ENCODE measurements at places on chromosomes 12 and 14.

DNA sequence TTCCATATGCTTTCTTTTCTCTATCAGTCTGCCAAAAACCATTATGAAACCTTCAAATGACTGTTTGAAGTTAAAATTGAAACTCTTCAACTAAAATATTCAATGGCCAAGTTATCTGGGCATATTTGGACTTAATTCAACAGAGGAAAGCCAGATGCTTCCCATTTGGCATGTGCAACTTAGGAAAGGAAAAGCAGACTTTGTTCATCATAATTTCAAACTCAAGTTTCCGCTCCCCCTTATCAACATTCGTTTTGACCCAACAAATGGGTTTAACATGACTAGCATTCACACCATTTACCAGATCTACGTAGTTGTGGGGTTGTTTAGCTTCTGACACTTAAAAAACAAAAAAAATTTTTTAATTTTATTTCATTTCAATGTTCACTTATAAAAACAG lies 75.7 kb downstream of the PLEKHG7 start:
- DNase-seq: no peak

DNA sequence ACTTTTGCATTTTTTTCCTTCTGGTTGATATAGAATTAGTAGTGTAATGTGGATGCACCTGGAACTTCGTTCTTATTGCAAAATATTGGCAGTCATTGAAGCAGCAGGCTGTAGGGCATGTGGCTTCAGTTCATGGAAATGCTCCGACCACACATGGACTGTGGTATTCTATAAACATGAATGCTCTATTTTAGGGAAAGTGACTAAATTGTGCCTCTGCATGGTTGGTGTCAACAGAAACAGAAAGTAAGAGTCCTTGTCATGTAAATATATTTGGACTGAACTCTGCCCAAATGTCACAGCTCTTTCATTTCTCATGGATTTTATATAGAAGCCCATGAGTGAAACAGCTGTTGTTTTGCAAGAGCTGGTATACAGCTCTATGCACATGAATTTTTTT lies 917.0 kb downstream of the LRFN5 start:
- DNase-seq: no peak

- no peak for DNase-seq
Observed at GRCh38 chr14:68683326-68683725, 109.5 kb downstream of the ZFP36L1 start.

DNA sequence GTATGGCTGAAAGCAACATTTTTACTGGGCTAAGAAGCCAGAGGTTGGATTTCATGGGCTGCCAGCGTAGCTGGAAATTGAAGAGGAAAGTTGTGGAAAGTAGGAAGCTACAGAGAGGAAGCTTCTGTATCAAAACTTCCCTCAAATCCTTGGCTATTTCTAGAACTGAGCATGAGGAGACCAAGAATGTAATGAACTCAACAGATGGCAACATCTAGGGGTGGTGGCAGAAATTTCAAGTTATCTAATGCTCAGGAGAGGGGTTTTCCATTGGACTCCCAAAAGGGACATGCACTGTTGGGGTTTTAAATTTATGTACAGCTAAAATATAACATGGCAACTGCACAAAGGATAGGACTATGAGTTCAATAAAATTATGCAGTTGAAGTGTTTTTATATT lies 151.3 kb downstream of the DHRS2 start:
- DNase-seq: no peak

DNA sequence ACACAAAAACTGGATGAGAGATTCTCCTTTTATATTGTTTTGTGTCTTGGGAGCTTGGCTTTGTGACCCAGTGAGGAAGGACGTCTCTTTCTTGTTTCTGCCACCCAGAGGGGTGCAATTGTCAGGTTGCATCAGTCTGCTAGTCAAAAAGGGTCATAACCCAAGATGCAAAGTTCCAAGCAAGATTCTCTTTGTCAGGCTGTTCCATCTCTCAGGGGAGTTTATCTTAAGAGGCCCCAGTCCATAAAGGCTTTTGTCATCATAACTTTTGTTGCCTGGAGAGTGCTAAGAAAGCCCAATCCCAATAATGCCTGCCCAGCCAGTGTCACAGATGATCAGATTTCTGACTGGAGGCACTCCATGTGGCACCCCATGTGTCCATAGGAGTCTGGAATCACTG lies 444.9 kb downstream of the TRHDE start:
- DNase-seq: no peak

GRCh38 chr12:12560587-12561370 lies 1.9 kb downstream of the DUSP16 start:
- DNase-seq: peak; percentile 17

DNA sequence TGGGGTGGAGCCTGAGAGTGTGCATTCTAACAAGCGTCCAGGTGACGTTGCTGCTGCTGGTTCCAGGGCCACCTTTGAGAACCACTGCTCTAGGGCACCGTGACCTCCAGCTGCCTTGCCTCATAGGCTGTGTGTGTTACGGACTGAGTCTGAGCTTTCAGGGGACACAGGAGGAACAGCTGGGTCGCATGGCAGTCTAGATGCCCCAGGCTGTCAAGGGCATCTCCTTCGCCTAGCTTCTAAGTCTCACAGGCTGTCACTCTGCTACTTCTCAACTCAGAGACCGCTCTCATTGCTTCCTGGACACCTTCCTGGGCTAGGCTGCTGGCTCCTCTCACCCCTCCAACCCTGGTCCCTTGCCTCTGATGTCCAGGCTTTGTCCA lies 965 bp downstream of the KRT73 start:
- no peak for DNase-seq

DNA sequence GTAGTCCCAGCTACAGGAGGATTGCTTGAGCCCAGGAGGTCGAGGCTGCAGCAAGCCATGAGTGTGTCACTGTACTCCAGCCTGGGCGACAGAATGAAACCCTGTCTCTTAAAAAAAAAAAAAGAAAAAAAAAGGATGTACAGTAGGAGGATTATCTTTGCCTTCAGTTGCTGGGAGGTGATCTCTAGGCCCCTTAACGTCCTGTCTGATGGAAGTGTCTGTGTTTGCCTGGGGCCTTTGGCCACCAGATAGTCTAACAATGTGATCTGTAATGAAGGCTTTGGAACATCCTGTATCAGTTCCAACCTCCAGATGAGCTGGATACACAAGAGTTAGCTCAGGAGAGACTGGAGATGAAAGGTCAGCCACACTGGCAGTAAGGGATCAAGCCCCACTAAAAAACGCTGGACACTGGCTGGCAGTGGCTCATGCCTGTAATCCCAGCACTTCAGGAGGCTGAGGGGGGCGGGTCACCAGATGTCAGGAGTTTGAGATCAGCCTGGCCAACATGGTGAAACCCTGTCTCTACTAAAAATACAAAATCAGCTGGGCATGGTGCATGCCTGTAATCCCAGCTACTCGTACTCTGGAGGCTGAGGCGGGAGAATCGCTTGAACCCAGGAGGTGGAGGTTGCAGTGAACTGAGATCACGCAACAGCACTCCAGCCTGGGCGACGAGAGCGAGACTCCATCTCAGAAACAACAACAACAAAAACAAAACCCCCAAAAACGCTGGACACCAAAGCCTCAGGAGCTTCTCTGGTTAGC lies 19.0 kb upstream of the HNF1A start:
- DNase-seq: no peak

DNA sequence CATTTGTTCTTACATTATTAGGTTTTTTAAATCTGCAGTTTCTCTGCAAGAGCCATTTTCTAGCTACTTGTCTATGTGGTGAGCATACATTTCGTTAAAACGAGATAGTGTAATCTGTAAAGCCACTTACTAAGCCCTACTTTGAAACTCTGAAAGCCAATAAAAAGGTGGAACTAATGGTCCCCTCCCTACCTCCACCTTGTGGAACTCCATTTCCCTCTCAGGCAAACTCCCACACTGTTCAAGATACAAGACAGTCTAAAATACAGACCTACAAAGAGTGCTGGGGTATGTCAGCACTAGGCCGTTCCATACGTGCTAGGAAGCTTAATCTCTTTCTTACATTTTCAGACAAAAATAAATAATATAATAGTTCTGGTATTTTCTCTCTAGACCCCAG lies 74.1 kb downstream of the DUSP6 start:
- DNase-seq: no peak

DNA sequence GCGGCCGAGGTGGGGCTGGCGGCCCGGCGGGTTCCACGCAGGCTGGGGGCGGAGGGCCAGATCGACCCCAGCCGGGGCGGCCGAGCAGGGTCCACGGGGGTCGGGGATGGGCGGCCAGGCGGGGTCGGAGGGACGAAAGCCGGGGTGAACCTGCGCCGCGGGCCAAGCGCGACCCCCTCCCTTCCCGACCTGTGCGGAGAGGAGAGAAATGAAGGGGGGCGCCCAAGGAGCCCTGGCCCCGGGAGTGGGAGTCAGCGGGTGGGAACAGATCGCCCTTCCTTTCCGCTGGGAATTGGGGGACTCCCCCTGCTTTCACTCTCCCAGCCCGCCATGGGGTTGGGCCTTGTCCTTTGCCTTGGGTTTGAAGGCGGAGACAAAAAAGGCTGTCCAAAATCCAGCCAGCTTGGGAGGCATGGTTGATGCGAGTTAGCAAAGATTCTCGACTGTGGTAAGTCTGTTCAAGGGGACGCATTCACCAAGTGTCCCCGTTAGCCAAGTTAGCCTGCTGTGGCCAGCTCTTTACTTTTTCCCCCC lies 559 bp upstream of the CKAP4 start:
- peak; percentile 47 for DNase-seq

DNA sequence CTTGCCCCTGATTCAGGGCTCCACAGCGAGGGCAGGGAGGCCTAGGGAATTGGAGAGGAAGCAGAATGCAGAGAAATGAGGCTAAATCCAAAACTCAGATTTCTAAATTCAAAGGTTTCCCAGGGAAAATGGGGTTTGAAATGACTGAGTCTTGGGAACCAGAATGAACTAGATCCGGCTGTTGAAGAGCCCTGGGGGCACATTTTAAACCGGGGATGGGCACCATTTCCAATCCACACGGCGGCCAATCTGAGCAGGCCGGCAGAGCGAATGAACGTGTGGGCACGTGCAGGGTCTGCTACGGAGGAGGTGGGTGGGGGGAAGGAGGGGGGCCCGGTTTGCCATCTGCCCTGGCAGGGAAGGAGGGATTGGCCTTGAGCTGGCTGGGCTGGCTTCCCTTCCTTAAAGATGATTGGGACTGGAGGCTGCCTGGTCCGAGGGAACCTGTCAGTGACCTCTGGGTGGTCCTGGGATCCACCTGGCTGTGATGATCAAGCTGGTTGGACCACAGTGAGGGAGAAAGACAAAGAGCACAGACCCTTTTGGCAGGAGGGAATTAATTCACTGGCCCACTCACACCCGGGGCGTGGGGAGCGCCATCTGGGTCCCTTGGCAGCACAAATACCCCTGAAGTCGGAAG lies 161.0 kb downstream of the RBM19 start:
- DNase-seq: no peak

- DNase-seq: no peak
Observed at GRCh38 chr12:65868133-65868705, 43.9 kb downstream of the HMGA2 start.

DNA sequence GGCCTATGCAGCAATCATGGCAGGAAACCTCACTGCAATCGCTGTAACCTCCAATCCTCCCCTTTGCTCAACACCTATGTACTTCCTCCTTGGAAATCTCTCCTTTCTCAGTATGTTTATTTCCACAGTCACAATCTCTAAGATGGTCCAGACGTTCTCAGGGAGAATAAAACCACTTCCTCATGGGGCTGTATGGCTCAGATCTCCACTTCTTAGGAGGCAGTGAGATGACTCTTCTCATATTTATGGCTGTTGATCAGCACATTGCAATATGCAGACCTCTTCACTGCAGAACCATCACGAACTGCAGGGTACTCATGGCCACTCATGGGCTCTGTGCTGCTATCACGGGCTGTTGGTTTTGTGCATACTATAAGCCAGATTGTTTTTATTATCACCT lies 17.1 kb upstream of the OR4K17 start:
- DNase-seq: no peak

GRCh38 chr14:24243336-24243836 lies 963 bp upstream of the TINF2 start:
- peak; percentile 23 for DNase-seq

DNA sequence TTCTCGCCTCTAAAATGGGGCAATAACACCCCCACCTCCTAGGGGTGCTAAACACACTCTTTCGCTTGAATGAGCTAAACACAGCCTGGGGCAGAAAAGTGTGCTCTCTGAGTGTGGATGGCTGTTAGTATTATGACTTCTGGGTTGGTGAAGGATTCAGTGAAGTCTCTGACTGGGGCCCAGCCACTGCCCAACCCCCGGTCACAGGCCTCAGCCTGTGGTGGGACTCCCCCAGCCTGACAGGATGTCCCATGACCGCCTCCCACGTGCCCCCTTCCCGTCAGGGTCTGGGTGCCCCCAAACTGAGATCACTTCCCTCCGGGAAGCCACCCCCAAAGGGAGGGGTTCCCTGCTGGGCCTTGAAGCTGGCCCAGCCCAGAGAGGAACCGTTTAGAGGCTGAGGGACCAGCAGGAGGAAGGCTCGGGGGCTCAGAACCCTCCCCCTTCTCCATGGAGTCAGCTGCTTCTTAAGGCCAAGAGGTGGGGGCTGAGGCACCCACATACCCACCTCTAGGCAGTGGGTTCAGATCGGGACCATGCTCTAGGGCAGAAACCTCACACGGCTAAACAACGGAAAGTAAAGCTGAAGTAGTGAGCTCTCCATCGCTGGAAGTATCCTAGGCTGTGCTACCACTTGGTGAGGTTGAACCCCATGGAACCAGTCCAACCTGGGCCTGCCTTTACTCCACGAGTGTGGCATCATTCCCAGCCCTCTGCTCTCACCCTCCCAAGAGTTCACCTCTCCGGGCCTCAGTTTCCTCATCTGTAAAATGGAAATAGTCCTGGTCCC lies 13.8 kb downstream of the DTX1 start:
- DNase-seq: no peak

DNA sequence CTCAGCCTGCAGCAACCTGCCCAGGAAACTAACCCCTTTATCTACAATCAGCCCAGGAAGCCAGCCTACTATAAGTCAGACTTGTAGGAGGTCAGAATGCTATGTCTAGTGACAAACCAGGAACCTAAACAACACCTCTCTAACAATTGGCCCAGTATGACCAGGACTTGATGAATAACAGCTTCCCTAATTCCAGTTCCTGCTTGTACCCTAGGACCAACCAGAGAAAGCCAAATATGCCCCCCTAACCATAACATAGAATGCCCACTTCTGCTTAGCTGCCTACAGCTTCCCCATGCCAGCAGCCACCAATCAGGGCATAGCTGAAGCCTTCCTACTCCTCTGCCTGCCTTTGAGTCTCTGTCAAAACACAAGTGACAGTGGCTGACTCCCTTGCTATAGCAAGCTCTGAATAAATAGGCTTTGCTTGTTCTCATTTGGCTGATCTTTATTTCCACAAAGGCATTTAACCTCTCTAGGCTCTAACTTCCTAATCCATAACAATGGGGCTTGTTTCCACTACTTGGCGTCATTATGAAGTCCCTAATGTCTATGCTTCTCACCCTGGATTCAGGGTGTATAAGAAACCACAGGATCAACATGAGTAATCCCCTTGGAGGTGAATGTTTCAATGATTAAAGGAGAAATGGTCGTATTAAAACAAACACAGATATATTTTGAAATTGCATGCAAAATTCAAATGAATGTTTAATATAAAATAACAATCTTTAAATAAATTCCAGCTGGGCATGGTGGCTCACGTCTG lies 220.2 kb downstream of the ANO6 start:
- DNase-seq: no peak

GRCh38 chr12:66199831-66200509 lies 11.0 kb downstream of the IRAK3 start:
- DNase-seq: no peak

GRCh38 chr12:80316222-80316621 lies 127.8 kb upstream of the PTPRQ start:
- DNase-seq: no peak

Data from neuronal stem cell (in vitro differentiated cells).